IPS DF 19.7 (cell line): ENCODE measurements at places on chromosomes 7 and 10.

DNA sequence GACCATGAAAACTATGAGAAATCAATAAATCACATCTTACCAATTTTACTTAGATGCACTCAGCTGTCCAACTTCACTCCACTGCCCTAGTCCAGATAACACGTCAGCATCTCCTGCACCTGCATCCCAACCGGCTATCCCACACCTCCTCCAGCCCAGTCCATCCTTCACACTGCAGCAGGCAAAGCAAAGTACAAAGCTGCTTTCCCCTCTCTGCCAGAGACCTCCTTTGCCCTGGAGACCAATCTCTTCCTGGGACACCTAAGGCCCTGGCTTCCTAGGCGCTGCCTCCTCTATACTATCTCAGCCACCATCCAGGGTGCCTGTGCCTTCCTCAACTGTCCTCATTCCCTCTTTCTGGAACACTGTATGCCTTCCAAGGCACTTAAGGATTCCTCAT is 90.3 kb upstream of the DDC start:
- no peak for DNase-seq

DNA sequence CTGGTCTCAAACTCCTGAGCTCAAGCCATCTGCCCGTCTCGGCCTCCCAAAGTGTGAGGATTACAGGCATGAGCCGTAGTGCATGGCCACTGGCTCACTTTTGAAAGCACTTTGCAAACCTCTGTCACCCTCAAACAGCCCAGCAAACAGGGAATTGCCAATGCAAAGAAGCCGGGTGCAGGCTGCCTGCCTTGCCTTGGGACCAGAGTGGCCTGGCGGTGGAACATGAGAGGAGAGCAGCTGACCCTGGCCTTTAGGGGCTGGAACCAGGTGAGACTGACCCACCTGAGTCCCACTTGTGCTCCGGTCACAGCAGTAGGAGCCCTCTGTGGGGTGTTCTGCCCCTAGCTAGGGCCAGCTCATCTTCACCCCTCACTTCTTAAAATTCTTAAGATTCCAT is 237.1 kb upstream of the GALNT17 start:
- no peak for DNase-seq

DNA sequence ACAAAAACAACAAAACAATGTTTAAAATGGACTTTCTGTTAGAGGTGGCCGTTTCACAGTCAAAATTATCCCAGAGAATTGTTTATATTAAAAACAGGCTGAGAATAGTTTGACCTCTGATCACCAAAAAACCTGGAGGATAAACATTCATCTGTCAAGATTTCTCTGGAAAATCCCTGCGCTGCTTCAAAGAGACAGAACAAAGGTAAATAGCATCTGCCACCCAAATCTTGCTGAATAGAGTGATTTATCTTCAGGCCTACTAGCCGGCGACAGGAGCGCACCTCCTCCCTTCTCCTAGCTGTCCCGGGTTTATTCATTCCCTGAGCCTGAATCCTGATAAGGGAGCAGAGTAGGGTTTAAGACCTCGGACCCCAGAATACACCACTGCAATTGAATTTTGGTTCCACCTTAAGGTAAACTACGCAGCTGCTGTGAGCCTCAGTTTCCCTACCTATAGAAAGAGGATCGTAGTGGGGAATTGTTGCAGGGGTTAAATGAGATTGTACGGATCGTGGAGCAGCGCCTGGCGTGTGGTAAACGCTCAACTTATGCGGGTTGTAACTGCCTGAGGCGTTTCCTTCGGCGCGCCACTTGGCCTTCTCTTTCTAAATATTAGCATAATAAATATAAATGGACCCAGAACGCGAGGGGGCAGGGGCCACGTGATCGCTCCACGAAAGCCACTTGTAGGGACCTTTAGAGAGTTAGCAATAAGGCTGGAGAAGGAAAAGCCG is 498 bp upstream of the ST7 start:
- DNase-seq = no peak

DNA sequence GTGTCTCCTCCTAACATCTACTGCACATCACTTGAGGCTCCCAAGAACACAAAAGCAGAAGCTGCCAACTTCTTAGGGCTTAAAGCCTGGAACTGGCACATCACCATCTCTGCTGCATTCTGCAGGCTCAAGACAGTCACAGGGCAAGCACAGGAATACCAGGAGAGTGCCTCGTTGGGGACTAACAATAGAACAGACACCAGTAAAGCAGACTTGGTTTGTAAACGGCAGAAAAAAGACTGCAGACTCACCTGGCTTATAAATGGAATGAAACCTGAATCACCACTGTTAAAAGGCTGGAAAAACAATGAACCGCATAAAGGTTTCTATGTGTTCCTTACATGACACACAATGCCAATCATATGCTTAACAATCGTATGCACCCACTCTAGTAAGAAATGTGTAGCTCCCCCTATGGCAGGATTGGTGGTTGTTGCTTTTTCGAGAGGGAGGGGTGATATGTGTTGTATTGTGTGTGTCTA is 12.8 kb downstream of the RHEB start:
- DNase-seq = no peak

DNA sequence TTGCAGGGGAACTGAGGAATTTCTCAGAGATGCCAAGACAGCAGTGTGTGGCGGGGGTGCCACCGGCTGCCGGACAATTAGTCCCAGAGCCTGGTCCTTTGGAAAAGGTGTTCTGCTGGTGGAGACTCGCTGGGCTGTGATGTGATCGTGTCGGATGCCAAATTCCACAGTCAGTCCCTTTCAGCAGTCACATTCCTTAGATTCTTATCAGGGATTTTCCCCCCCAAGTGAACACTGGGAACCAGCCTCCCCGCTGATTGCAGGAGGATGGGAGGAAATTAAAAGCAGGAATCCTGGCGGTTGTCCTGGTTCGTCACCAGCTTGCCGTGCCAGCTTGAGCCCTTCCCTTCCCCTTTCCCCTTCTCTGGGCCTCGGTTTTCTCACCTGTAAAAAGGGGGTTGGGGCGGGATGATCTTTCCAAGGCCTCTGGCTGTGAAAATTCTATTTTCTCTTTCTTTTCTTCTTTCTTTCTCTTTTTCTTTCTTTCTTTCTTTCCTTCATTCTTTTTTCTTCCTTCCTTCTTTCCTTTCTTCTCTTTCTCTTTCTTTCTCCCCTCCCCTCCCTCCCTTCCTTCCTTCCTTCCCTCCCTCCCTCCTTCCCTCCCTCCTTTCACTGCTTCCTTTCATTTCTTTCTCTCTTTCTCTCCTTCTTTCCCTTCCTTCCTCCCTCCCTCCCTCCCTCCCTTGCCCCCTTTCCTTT is 39.6 kb downstream of the COL26A1 start:
- DNase-seq = peak; percentile 95

DNA sequence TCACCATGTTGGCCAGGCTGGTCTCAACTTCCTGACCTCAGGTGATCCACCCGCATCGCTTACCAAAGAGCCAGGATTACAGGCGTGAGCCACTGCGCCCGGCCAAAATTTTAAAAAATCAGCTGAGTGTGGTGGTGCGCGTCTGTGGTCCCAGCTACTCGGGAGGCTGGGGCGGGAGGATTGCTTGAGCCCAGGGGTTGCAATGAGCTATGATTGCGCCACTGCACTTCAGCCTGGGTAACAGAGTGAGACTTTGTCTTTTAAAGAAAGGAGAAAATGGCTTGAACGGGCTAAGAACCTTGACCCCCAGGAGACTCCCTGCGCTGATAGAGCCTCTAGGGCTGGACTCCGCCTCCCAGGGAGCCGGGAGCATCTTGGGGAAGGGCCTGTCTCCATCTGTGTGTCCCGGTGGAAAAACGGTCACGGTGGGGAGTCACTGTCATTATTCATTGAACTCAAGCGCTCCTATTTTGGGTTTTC is 760 bp upstream of the KCTD7 start:
- no peak for DNase-seq

- peak; percentile 64 for DNase-seq
Observed at GRCh38 chr7:12031638-12032037, 179.5 kb upstream of the TMEM106B start.

DNA sequence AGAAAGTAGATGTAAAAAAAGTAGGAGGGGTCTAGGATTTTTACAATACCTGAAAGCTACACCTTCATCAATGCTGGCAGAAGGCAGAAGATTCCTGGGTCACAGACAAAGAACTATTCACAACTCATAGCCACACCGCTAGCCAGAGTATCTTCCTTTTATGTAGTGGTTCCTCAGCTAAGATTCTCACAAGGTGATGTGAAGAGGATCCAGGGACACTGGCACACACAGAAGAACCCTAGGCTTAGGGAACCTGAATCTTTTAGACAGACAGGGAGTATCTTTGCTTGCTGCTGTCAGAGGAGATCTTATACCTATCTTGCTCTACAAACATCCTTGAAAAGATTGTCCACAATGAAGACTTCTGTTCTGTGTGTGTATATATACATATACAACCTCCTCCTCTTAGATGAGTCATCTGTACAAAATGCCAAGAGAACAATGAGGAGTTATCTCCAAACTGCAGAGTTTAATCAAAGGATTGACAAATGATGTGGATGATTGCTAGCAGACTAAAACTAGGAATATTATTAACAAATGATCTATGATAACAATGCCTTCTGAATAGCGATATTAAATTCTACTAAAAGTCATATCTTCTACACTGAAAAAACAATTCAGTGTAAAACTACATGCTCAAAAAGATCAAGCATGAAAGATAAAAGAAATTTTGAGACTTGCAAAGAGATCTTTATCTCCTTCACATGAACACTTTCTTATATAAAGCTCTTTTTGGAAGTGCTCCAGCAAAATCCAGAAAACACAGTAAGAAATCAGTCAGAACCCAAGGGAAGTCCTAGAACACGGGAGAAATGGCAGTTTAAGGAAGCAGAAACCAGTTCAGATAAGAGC is 409.3 kb downstream of the PARD3 start:
- DNase-seq = no peak

DNA sequence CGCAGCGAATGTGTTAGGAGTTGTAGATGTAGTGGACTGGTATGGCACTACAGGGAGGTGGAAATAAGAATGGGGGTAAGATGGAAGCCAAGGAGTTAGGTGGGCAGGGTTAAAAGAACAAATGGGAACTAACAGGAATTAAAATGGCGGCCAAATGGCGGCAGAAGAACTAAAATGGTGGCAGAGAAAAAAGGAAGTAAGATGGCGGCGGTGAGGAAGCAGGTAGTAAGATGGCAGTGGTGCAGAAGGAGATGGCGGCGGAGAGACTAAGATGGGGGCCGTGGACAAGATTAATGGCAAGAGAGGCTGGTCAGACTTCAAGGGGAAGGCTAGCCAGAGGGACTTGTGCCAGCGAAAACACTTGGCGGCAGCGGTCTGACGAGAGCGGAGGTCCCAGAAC is 44.5 kb downstream of the ZNF138 start:
- DNase-seq = no peak

GRCh38 chr10:115829521-115830205 is 443.3 kb downstream of the GFRA1 start:
- DNase-seq = no peak

- no peak for DNase-seq
Observed at GRCh38 chr7:137081321-137082093, 213.1 kb downstream of the CHRM2 start.

- DNase-seq = no peak
Observed at GRCh38 chr7:55065511-55066229, 46.9 kb downstream of the EGFR start.

GRCh38 chr7:818031-818699 is 14.1 kb upstream of the SUN1 start:
- DNase-seq = no peak

DNA sequence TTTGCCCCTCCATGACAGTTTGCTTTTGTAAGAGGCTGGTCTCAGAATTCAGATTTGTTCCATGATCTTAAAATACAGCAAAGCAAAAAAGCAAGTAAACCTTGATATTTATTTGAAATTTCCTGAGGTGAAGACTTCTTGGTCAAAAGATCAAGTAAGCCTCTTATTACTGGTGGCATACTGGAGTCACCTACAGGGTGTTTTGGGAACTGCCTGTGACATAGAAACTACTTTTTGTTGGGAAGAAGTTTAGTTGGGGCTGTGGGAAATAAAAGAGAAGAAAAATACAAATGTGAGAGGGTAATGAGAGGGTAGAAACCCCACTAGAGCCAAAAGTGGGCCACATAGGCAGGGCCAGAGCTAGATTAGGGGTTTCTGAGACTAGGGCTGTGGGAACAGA is 217.9 kb downstream of the OTUD1 start:
- peak; percentile 12 for DNase-seq

DNA sequence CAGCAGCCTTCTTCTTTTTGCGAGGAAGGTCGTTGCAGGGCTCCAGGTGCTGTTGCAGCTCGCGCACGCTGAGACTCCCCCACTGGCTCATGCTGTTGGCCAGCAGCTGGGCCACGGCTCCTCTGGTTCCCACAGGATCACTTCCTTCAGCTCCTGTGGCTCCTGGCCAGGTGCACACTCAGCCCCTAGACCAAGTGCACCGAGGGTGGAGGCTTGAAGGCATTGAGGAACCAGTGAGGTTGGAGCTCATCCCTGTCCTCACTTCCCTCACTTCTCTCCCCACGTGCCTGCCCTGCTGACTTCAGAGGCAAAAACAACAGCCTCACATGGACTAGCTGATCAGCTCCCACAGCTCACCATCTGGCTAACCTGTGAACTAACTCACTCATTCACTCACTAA is 46.2 kb upstream of the ADRB1 start:
- DNase-seq = no peak

DNA sequence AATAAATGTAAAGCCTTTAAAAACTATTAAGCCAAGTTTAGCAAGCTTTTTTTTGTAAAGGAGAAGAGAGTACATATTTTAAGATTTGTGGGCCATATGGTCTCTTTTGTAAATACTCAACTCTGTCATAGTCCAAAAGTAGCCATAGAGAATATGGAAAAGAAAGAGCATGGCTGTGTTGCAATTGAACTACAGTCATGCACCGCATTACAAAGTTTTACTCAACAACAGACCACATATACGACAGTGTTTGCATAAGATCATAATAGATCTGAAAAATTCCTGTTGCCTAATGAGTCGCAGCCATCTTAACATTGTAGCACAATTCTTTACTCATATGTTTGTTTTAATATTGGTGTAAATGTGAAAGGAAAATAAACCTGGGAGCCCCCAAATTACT is 440.8 kb downstream of the HTR7 start:
- DNase-seq = no peak

GRCh38 chr10:1377740-1378397 is 321.7 kb downstream of the WDR37 start:
- no peak for DNase-seq

- DNase-seq = no peak
Observed at GRCh38 chr7:70072220-70072619, 473.9 kb downstream of the AUTS2 start.

- DNase-seq = no peak
Observed at GRCh38 chr7:66099232-66099550, 15.5 kb upstream of the CRCP start.
